WTC11 (cell line): ENCODE measurements at places on chromosomes 11 and 22. TPM values are rescaled to one million over a fixed set of nuclear protein-coding genes. Genes with fewer than 3 reads are reported as not detected.
A peak's percentile ranks its signal among the peaks of the same experiment; 100 is the strongest.

SCARF2 gene
- 17.4 to 26.3 TPM (median 17.5 TPM) in 3 replicates for total RNA-seq

OPCML gene
- 1.5 to 1.8 TPM (median 1.7 TPM) in 3 replicates for total RNA-seq

OR5P2 gene
- not detected in 3 replicates for total RNA-seq

DNA sequence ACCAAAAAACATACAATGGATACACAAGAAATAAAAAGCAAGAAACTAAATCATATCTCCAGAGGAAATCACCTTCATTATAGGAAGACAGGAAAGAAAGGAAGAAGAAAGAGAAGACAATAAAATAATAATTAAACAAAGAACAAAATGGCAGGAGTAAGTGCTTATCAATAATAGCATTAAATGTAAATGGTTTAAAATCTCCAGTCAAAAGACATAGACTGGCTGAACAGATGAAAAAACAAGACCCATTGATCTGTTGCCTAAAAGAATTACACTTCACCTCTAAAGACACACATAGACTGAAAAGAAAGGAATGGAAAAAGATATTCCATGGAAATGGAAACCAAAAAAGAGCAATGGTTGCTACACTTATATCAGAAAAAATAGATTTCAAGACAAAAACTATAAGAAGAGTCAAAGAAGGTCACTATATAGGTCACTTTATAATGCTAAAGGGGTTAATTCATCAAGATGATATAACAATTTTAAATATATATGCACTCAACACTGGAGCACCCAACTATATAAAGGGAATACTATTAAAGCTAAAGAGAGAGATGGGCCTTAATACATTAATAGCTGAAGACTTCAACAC, 118.4 kb upstream of the SESN3 start:
- no peaks in the 10 kb centered on the region for H3K4me1 ChIP-seq
- no peak overlapping the region for H3K27ac ChIP-seq
- DNase-seq: no peak

GRCh38 chr11:128532016-128532571, 55.3 kb downstream of the ETS1 start:
- peaks cover 13% of the 10 kb centered on the region for H3K36me3 ChIP-seq
- peaks cover 91% of the 10 kb centered on the region for H3K27me3 ChIP-seq
- no peak overlapping the region for H3K27ac ChIP-seq
- H3K4me1 ChIP-seq: peaks cover 49% of the 10 kb centered on the region
- no peak overlapping the region for H3K4me3 ChIP-seq
- no peak for DNase-seq

DNA sequence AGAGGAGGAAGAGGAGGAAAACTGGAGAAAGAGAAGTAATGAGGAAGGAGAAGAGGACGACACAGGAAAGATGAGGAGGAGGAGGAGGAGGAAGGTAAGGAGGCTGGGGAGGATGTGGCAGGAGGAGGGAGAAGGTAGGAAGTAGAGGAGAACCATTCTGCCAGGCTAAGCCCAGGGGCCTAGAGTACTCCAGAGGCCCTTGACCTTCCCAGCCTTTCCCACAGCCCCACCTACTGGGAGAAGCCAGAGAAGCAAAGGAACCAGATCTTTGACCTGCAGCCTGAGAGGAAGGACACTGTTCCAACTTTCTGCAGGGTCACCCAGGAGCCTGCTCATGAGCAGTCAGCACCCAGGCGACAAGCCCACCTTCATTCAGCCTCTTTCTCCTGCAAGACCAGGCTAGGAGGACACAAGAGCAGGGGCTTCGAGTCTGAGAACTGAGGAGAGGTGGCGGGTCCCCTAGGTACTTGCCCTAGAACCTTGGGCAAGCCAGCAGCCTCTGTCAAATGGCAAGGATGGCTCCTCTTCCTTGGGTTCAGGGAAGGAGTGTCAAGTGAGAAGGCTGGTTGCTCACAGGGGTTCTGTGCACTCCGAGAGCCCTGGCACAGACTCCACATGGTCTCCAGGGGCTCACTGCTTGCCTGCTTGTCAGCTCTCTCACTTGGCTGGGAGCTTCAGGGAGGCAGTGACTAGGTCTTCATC, 27.9 kb upstream of the OAF start:
- DNase-seq: peak; percentile 77
- H3K4me1 ChIP-seq: peaks cover 30% of the 10 kb centered on the region
- H3K27me3 ChIP-seq: peaks cover 65% of the 10 kb centered on the region
- H3K27ac ChIP-seq: no peak overlapping the region
- H3K36me3 ChIP-seq: no peaks in the 10 kb centered on the region

DNA sequence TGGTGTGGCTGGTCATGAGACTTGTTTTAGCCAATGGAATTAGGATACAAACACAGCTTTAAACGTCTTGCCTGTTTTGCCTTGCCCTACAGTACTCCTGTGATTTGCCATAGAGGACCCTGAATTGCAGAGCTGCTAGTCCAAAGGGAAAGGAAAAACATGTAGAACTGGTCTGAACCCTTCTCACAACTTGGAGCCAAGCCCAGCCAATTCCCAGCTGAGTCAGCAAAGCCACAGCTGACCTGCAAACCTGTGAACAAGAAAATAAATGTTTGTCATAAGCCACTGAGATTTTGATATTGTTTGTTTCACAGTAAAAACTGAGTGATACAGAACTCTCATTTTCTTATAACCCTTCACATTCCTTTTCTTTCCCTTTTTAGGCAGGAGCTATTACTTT, 360.5 kb upstream of the API5 start:
- H3K27me3 ChIP-seq: no peaks in the 10 kb centered on the region
- no peak overlapping the region for H3K4me3 ChIP-seq
- DNase-seq: no peak
- H3K36me3 ChIP-seq: peaks cover 6% of the 10 kb centered on the region; the same call in 1 of the 2 replicates
- no peaks in the 10 kb centered on the region for H3K4me1 ChIP-seq

DNA sequence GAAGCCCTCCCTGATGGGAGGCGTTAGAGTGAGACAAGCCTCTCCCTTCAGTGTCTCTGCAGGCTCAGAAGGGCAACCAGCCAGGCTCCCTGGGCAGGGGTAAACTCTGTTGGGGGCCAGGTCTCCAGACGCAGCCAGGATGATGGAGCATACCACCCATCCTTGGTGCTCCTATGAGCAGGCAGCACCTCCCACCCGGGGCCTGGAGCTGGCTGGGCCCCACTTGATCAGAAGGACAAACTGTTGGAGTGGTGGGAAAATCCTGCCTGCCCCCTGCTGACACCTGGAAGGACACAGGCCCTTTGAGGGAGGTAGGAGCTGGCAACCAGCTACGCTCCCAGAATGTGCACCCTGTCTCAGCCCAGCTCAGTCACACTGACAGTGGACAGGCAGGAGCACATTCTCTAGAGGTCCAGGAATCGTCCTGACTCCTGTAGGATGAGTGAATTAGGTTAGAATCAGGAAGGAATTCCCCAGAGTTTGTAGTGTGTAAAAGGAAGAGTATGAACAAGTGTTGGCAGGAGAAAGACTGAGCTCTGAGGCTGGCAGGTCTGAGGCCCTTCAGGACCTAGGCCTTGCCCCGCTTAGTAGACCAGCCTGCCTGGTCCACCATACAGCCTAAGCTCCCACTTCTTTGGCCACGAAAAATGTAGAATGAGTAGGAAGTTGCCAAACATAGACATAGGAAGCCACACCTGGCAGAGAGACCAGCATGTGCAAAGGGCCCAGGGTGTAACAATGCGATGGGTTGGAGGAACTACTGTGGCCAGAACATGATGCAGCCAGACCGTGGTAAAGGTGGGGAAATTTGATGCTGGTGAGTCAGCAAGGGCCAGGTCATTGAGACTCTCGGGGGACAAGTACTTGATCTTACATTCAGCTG, 19.1 kb downstream of the ARHGEF17 start:
- H3K27me3 ChIP-seq: peaks cover 40% of the 10 kb centered on the region
- H3K36me3 ChIP-seq: no peaks in the 10 kb centered on the region
- no peak for DNase-seq
- peaks cover 45% of the 10 kb centered on the region for H3K4me1 ChIP-seq
- H3K27ac ChIP-seq: no peak overlapping the region
- no peak overlapping the region for H3K4me3 ChIP-seq

GRCh38 chr11:33016654-33017053, 976 bp downstream of the DEPDC7 start:
- H3K4me3 ChIP-seq: peak overlapping the region; percentile 71
- no peak for DNase-seq
- H3K27ac ChIP-seq: no peak overlapping the region
- no peaks in the 10 kb centered on the region for H3K36me3 ChIP-seq
- H3K4me1 ChIP-seq: peaks cover 18% of the 10 kb centered on the region

DNA sequence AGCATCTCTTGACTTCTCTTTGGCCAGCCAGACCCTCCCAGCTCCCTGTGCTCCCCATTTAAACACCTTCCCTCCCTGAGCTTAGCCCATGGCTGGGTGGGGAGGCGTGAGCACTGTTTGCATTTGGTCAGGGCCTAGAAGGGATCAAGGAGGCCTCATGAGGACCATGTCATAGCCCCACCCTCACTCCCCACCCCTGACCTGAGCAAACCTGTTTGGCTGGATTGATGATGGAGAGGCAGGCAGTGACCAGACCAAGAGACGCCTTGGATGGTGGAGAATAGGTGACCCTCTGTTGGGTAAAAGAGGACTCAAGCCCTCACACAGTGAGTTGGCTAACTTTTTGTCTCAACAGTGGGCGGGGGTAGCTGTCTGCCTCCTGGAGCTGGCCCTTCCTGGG, 49.9 kb downstream of the ST3GAL4 start:
- no peak for DNase-seq
- H3K36me3 ChIP-seq: peaks cover 6% of the 10 kb centered on the region
- H3K4me1 ChIP-seq: peaks cover 32% of the 10 kb centered on the region
- no peaks in the 10 kb centered on the region for H3K27me3 ChIP-seq
- no peak overlapping the region for H3K27ac ChIP-seq

DNA sequence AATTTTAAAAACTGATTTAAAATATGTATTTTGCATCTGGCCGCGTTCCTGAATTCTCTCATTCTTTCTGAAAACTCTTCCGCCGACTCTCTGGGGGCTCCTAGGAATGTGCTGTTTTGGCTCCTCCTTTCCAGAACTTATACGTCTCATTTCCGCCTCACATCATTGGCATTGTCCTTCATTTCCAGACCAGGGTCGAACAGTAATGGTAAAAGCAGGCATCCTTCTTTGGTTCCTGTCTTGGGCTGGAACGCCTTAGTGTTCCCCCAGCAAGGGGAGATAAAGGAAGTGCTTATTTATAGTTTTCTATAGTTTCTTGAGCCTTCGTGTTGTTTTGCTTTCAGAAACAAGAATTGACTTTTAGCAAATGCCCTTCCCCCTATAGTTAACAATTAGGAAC, 10.9 kb upstream of the TNNT3 start:
- peaks cover 18% of the 10 kb centered on the region for H3K4me1 ChIP-seq
- no peaks in the 10 kb centered on the region for H3K36me3 ChIP-seq
- peak overlapping the region; percentile 21; the same call in 1 of the 2 replicates for H3K27ac ChIP-seq
- no peak for DNase-seq
- peaks cover 2% of the 10 kb centered on the region; the same call in 1 of the 2 replicates for H3K27me3 ChIP-seq

- H3K4me1 ChIP-seq: peaks cover 45% of the 10 kb centered on the region
- no peaks in the 10 kb centered on the region for H3K36me3 ChIP-seq
- no peak overlapping the region for H3K4me3 ChIP-seq
- H3K27me3 ChIP-seq: no peaks in the 10 kb centered on the region
- DNase-seq: no peak
Observed at GRCh38 chr22:28977060-28977459, 84.6 kb downstream of the C22orf31 start.

SMIM35 gene
- not detected in 3 replicates for total RNA-seq
